ENCODE measurements at places on chromosomes 12 and 14.

GRCh38 chr14:55088356-55088755, 36.9 kb downstream of the MAPK1IP1L start:
- no peak for DNase-seq

- DNase-seq, result no peak
Observed at GRCh38 chr12:52344111-52344510, 22.9 kb upstream of the KRT83 start.

DNA sequence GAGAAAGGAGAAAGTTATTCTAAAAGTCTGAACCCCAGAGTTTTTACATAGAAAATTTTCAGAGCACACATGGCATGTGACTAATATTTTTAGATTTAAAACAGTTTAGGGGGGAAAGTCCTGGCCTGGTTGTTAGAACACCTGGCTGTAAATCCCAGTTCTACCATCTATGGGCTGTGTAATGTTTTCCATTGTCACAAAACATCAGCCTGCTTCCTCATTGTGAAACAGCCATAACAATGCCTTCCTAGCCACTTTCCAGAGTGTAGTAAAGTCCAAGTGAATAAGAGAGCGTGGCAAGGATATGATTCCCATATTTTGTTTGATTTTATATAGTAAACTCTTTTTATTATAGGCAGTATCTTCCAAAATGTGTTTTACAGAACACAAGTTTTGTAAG, 310.0 kb upstream of the DCN start:
- no peak for DNase-seq

GRCh38 chr12:62983594-62983993, 48.6 kb upstream of the PPM1H start:
- DNase-seq, result no peak

- no peak for DNase-seq
Observed at GRCh38 chr14:94936401-94936892, 166.5 kb upstream of the GSC start.
